Stimulated activated CD4-positive, alpha-beta T cell treated with anti-CD3 and anti-CD28 coated beads, Interleukin-1b, Interleukin-23, amount 100 ng/mL, for 1 hour (primary cell): ENCODE measurements at places on chromosomes 5 and 9.

GRCh38 chr9:120308495-120308894, 271.5 kb downstream of the CDK5RAP2 start:
- DNase-seq, result no peak

DNA sequence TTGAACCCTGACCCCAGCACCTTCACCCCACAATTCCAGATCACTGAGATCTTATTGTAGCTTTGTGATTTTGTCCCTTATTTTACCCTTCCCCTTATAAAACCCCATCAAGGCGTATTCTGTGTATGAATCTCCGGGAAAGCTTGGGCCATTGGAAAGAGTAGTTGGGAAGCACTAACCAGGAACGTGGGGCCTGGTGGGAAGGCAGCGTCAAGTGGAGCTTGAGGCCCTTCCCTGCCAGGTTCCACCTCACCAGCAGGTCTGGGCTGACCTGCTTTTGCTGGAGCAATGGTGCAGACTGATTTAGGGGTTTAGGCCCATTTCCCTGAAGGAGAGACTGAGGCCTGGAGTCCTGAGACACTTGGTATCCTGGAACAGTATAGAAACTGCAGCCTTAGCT, 9.3 kb downstream of the PHF2 start:
- DNase-seq, result no peak

DNA sequence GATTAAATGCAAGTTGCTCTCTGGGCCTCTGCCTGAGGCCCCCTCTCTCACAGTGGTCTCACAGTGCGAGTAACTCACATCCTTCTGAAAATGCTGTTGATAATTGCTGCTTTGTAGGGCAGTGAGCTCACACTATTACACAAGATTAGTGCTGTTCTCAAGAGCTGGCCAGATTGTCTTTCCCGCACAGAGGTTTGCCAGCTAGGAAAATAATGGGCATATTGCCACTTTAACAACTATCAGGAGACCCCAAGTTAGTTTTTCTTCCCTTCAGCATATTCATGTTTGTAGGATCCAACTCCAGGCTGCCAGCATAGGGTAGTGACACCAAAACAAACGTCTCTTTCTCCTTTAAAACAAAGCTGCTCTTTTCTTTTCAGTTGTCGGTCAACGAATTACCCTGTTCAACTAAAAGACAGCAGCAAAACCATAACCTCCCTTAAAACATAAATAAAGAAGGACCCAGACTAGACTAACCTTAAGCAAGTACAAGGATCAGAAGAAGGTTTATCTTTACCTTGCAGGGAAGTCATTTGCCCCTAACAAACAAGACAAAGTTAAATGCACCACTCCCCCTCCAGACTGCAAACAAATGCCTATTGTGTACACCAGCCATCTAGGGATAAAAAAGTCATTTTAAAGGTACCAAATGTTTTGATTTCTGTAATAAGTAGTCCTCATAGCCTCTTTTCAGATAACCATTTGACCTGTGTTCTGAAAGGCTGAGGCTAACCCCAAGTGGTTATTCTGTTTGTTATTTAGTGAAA, 91.4 kb downstream of the VCAN start:
- no peak for DNase-seq

DNA sequence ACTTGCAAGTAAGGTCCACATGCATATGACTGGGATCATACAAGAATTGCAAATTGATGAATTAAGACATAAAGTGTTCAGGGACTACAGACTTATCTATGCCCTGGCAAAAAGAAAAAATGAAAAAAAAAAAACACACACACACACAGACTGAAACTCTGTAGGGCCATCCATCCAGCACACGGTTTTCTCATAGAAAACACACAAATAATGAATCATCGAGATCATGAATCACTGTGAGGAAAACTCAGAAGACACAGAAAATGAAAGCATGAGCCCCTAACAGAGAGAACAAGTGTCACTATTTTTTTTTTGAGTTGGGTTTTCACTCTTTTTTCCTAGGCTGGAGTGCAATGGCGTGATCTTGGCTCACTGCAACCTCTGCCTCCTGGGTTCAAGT, 185.2 kb downstream of the IRX2 start:
- no peak for DNase-seq

- DNase-seq, result no peak
Measured at GRCh38 chr9:129584136-129584535, 36.8 kb downstream of the C9orf50 start.

GRCh38 chr5:112006721-112007120, 249.7 kb upstream of the NREP start:
- DNase-seq, result no peak

GRCh38 chr9:80218328-80218727, 646.6 kb downstream of the TLE4 start:
- no peak for DNase-seq

- DNase-seq, result no peak
Measured at GRCh38 chr9:34983209-34983608, 6.3 kb upstream of the DNAJB5 start.

GRCh38 chr9:136576269-136576626, 30.4 kb upstream of the NOTCH1 start:
- DNase-seq, result no peak

DNA sequence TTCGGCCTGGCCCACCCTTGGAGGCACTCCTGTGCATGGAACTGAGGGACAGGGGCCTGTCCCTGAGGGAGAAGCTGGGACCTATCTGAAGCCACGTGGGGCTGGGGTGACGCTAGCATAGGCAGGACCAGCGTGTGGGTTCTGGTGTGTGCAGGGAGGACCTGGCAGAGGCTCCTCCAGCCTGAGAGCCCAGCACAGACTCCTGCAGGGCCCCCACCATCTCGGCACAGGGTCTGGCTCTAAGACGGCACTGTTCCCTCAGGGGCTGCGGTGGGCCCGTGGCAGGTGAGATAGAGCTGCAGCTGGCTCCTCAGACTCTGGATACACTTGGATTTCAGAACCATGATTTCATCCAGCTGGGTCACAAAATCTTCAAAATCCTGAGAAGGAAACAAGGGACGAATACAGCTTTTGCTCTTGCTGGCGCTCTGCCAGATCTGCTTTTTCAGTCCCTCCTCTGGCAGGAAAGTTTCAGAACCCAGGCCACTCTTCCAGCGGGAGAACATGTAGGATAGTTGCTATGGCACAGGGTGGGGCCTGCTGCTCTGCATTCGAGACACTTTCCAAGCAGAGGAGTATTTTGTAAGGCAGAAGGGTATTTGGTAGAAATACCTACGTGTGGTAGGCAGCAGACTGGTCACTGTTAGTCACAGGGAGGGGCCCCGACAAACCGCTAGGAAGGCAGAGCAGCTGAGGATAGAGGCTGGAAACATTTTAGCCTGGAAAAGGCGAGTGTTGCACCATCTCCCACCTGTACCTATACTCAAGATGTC, 74.7 kb downstream of the KIF24 start:
- no peak for DNase-seq

DNA sequence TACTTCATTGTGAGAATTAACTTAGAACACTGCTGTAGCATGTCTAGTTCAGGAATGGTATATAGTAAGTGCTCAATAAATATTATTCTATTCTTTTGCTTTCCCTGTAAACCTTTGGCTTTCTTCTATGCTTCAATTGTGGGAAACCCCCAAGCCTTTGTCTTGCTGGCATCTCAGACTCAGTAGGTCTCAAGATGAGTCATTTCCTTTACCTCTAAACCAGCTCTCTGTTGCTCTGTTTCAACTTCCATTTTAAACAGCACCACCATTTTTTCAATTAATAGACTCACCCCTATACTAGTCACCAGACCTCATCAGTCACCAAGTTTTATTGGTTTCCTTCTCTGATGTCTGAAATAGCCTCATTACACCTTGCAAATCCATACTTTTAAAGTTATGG, 43.5 kb downstream of the DMAC1 start:
- DNase-seq, result no peak

DNA sequence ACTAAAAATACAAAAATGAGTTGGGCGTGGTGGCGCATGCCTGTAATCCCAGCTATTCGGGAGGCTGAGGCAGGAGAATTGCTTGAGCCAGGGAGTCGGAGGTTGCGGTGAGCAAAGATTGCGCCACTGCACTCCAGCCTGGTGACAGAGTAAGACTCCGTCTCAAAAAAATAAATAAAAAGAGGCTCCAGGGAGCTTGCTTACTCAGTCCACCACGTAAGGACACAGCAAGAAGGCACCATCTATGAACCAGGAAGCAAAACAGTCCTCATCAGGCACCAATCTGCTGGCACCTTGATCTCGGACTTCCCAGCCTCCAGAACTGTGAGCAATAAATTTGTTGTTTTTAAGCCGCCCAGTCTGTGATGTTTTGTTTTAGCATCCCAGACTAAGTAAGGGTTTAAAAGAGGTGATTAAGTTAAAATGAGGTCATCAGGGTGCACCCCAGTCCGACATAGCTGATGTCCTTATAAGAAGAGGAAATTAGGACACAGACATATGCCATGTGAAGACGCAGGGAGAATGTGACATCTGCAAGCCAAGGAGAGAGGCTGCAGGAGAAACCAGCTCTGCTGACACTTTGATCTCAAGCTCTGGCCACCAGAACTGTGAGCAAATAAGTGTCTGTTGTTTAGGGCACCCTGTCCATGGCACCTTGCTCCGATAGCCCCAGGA, 45.9 kb downstream of the C9orf50 start:
- DNase-seq, result no peak
